ENCODE measurements at places on chromosomes 3 and 15.
A peak's percentile ranks its signal among the peaks of the same experiment; 100 is the strongest.

DNA sequence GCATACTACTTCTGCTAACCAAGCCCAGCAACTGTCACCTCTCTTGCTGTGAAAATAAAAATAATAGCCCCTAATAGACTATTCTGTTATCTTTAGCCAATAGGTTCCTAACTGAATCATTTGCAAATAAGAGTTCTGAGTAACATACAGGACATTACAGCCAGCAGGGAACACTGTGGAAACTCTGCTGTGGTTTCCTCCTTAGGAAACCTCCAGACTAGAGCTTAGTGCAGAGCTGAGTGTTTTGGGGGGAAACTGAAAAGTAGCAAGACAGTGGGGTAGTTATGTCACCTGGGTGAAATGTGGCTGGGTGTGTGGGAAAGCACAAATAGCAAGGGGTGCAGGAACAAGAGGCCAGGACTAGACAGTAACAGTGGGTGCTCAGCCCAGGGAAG is 32.4 kb downstream of the DZIP1L start:
- DNase-seq: no peak

GRCh38 chr15:29400701-29401100 is 131.1 kb upstream of the NSMCE3 start:
- no peak for DNase-seq

DNA sequence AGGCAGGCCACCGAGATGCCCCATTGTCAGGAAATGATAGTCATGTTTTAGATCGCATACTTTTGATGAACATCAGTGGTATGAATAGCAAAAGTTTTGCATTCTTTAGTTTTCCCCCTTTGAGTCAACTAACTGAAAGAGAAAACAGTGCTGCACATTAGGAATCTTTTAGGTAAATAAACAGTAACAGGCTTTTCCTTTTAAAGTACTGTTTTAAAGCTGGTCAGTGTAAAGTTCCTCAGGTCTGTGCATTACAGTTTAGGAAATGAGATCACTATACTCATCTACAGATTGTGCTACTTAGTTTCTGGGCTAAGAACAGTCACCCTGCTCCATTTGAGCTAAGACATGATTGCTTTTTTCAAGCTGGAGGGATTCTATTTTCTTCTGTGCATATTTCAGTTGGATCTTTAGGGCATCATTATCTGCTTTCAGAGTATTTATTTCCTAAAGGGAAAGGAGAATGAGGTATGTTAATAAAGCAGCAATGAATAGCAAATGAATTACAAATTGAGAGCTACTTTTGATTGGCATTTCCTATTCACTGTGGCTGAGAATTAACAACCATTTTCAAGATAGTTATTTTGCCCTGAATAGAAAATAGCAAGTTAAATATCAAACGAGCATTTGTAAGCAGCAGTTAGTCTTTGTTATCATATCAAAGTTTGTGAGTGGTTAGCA is 36.5 kb downstream of the FAM98B start:
- peak; percentile 37 for DNase-seq

- no peak for DNase-seq
These were observed 194.3 kb upstream of the SGO1 start for GRCh38 chr3:20380295-20380694.

DNA sequence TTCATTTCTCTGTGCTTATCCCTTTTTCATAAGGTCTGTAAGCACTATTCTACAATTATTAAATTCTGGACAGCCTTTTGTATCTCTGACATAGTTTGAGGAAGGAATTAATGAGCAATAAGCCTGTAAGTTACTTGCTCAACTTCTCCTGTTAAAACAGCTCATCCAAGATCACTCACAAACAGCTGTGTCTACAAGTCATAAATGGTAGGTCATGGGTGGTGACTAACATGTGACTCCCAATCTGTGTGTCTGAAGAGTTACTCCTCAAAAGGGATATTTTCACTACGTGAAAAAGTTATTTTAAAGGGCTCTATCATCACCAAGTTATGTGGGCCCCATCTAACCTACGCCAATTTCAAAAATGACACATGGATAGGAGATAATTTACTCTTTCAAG is 145.2 kb upstream of the CBLB start:
- DNase-seq: peak; percentile 61

GRCh38 chr15:70492240-70493177 is 270.8 kb downstream of the UACA start:
- DNase-seq: peak; percentile 47

DNA sequence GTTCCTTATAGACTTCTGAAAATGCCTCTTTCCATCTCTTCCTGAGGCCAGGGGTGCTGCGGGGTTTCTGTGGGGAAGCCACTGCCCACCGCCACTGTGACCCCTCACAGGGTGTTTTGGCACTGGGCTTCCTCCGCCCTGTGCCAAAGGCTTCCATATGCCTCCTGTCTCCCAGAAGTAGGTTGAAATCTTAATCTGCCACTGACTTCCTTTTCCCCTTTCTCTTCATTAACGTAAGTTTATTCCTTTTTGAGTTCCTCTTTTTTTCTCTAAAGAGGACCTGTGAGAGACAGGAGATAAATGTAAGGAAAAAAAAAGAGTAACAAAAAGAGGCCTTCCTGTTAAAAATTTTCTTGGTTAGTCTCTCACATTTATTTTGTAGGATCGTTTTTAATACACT is 220.5 kb downstream of the CTNNB1 start:
- DNase-seq: no peak

GRCh38 chr3:153853163-153853562 is 268.0 kb upstream of the ARHGEF26 start:
- DNase-seq: no peak

- no peak for DNase-seq
These were observed 902 bp downstream of the TMEM44 start for GRCh38 chr3:194632226-194632808.

GRCh38 chr15:35182841-35183479 is 97.9 kb upstream of the NANOGP8 start:
- DNase-seq: no peak

DNA sequence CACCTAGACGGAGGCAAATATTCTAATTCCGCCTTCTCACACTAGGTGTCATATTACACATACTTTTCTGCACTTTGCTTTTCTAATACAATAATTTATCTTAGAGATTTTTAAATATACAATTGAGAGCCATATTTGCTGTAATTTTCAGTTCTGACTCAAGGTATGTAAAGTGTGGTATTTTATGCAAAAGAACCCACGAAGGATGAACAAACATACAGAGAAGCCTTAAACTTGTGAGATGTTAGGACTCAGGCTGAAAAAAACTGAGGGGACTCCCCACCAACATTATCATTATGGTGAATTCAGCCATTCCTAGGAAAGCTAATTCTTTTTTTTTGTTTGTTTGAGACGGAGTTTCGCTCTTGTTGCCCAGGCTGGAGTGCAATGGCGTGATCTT is 9.6 kb downstream of the ZBTB11 start:
- no peak for DNase-seq

DNA sequence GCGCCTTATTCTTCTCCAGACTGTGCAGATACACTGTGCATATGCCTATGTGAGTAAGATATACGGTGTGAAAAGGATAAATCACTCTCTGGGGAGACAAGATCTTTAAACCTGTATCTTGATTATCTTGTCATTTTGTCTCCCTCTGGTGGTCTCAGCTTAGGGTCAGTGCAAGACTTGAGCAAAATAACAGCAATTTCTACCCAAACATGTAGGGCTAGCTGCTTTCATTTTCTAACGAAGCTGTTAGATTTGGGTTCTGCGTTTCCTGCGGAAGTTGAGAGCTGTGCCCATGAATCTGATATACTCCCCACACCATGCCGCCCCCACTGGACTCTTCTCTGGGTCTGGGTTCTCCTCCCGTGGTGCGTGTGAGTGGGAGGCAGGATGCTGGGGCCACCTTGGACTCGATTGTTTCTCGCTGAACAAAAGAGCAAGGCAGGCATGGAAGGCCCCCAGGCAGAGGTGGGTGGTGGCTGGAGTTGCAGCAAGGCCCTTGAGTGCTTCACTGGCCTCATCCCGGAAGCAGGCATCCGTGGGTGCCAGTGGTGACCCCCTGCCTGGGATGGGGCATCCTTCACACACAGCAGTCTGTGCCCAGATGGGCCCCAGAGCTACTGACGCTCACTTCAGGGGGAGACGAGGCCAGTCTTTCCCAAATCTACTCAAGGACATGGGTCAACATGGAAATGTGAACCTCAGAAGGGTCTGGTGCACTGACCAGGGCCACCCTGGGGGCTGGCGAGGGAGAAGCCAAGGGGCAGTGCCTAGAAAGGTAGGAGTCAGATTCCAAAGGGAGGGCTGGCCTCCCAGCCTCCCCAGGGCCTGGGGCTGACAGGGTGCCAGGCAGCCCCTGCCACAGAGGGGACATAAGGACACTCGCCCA is 179.6 kb downstream of the NSMCE3 start:
- no peak for DNase-seq

DNA sequence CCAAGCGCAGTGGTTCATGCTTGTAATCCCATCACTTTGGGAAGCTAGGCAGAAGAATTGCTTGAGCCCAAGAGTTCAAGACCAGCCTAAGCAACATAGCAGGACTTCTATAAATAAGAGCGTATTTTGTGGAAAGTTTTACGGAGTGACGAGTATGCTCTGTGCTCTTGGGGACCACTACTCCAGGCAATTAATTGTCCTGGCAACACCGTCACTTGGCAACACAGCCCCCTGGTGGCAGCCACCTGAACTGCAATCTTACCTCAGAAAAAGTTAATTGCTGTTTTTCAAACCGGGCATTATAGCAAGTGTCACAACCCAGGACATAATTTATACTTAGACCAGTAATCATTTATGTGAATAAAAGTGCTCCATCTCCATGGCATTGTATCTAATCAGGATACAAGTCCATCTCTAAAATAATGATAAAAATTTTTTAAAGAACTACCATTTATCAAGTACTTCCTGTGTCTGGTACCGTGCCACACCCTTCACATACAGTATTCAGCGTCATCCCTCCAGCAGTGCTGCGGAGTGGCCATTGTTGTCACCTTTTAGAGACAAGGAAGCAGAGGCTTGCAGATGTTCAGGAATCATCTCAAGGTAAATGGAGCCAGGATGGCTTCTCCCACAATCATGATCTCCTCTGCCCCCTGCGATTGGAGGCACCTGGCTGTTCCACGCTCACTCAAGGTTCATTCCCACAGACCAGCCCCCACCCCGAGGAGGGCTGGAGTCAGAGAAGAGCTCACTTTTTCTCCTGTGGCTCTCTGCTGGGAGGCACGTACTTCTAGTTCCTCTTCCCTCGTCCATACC is 34.5 kb downstream of the PLA2G4D start:
- no peak for DNase-seq

DNA sequence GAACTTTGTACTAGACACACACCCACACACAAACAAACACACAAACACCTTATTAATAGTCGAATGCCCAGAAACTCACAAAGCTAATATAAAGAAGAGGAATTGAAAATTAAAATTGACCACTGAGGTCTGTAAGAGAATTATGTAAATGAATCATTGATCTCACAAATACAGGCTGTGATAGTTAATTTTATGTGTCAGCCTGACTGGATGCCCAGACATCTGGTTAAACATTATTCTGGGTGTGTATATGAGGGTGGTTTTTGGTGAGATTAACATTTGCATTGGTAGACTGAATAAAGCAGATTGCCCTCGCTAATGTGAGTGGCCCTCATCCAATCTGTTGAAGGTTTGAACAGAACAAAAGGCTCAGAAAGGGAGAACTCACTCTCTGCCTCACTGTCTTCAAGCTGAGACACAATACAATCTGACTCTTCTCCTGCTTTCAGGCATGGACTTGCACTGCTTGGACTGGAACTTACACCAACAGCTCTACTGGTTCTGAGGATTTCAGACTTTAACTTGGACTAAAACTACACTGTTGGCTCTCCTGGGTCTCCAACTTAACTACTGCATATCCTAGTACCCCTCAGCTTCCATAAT is 199.4 kb upstream of the TTC14 start:
- DNase-seq: no peak

DNA sequence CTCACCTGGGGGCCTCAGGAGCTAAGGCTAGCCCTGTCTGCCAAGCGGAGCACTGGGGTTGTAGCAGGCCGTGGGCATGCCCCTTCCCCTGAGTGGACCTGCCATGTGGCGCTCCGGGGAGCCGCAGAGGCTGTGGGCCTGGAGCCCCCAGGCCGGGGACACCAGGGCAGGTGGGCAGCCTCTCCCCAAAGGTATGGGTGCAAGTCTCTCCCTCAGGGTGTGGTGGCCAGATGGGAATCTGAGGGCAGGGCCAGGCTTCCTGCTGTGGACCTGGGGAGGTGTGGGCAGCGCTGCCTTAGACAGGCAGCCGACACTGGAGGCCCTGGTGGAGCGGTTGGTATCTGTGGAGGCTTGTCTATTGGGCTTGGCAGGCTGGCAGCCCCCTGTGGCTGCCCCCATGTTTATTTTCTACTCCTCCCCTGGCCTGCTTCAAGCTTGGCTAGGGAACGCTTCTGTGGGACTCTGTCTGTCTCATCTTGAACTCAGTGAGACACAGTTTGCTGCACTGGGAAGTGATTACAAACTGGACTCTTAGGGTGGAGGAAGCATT is 5.9 kb downstream of the ACVR2B start:
- DNase-seq: no peak

DNA sequence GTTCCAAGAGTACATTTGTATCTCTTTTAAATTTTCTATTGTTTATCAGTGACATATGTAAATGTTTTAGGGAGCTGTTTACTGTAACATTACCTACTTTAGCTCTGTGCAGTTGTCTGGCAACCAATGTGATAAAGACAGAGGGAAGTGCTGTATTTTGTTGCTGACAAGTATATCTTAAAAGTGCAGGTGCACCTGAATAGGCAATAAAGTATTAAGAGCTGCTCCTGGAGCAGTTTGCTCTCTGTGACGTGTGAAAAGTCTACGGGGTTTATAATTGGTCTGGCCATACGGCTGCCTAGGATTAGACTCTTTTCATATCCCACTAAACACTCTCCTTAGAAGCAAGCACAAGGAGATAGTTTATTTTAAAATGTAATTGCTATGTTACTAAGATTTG is 178.3 kb downstream of the IGF1R start:
- DNase-seq: no peak

DNA sequence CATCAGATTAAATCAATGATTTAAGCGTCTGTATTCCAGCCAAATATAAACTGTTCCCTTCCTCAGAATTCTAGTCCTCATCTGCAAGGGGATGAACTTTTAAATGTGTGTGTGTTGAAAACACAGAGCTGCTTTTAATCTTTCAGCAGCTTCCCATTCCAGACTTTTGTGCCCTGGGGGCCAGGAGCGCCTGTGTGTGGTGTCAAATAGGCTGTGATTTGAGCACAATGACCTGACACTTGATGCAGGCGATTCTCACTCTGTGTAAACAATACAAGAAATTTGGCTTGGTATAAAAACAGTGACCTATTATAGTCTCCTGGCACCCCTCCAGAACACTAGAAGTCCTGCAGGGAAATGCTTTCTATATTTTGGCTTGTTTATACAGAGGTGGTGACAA is 274.6 kb upstream of the ROPN1 start:
- DNase-seq: no peak

DNA sequence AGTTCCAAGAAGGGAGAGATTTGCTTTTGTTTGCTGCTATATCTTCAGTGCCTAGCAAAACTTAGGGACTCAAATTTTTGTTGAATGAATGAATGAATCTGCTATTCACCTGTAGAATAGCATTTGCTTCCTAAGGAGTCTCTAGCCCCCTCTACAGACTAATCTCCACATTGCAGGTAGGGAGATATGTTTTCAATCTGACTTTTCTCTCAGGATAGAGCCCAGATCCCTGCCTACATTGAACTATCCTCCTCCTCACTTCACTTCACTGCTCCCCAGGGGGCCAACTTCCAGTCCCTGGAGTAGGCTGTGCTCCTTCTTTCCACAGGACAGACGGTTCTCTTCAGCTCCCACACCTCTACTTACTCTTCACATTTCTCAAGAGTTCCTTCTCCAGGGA is 81.9 kb upstream of the PTX3 start:
- DNase-seq: no peak

All from fibroblast of skin of left biceps (primary cell).